T-helper 1 cell treated with Interleukin-12 subunit alpha and Interleukin-12 subunit beta and Interleukin-4 antibody, amounts not matched to agents 30 ng/mL and 1 ng/mL, for 36 hours (primary cell): ENCODE measurements at places on chromosomes 7 and 10. TPM values are rescaled to one million over a fixed set of nuclear protein-coding genes. Genes with fewer than 3 reads are reported as not detected.

The RBM20 gene
- total RNA-seq = 0.02 and 0.27 TPM in 2 replicates

The TMEM213 gene
- total RNA-seq = 3.7 and 4.6 TPM in 2 replicates

The MBL2 gene
- not detected in 2 replicates for total RNA-seq

The CTBP2 gene
- 0.39 TPM in 2 replicates for total RNA-seq

The KAZALD1 gene
- total RNA-seq = 0.34 and 0.47 TPM in 2 replicates

The ITGA8 gene
- total RNA-seq = not detected in 2 replicates

The GDF2 gene
- total RNA-seq = not detected in 2 replicates

The PON3 gene
- total RNA-seq = not detected in 2 replicates

The OGDHL gene
- 0.12 TPM in 1 of 2 replicates, not detected in the other for total RNA-seq

The MOGAT3 gene
- total RNA-seq = not detected in 2 replicates

The SH3PXD2A gene
- total RNA-seq = 19.0 and 19.3 TPM in 2 replicates

The CH25H gene
- total RNA-seq = not detected in 2 replicates

The CHAT gene
- not detected in 2 replicates for total RNA-seq

The OR6V1 gene
- total RNA-seq = not detected in 2 replicates

The VSTM4 gene
- total RNA-seq = 0.07 and 0.10 TPM in 2 replicates

The MASTL gene
- 26.5 and 26.9 TPM in 2 replicates for total RNA-seq

The MUC12 gene
- not detected in 2 replicates for total RNA-seq

The CTTNBP2 gene
- total RNA-seq = not detected in 2 replicates

The NEBL gene
- not detected in 2 replicates for total RNA-seq

The ACSM6 gene
- total RNA-seq = not detected in 2 replicates

The WDR91 gene
- 17.5 and 19.4 TPM in 2 replicates for total RNA-seq

The DNAJC12 gene
- 8.7 and 9.5 TPM in 2 replicates for total RNA-seq

The IL6 gene
- total RNA-seq = 1.2 and 1.7 TPM in 2 replicates

The PON1 gene
- not detected in 2 replicates for total RNA-seq

The SLC39A12 gene
- total RNA-seq = not detected in 2 replicates

The PLAC9 gene
- not detected in 2 replicates for total RNA-seq

The IFIT1B gene
- total RNA-seq = not detected in 2 replicates

The MYL7 gene
- not detected in 2 replicates for total RNA-seq

The ITPRID1 gene
- not detected in 2 replicates for total RNA-seq

The CCL24 gene
- total RNA-seq = not detected in 2 replicates

The HHEX gene
- total RNA-seq = 0.12 TPM in 1 of 2 replicates, not detected in the other

The NSUN5 gene
- 53.8 and 54.3 TPM in 2 replicates for total RNA-seq

The NUTM2E gene
- 0.20 TPM in 1 of 2 replicates, not detected in the other for total RNA-seq

The FAM25C gene
- total RNA-seq = not detected in 2 replicates

The SPDYE2B gene
- total RNA-seq = not detected in 2 replicates

The TEX47 gene
- total RNA-seq = not detected in 2 replicates

The FGFR2 gene
- total RNA-seq = not detected in 2 replicates

The ATP6V0A4 gene
- total RNA-seq = 0.25 and 0.66 TPM in 2 replicates

The SCART1 gene
- 1.6 TPM in 2 replicates for total RNA-seq

The GIMAP4 gene
- total RNA-seq = 472 and 476 TPM in 2 replicates
